HuH-7.5 (cell line): ENCODE measurements at places on chromosomes 6 and 20.

- DNase-seq, result no peak
These were observed at the start of gene ECT2L for GRCh38 chr6:138795809-138796603. Gene ECT2L (plus strand): TSS chr6:138796087. CDS start chr6:138813275, 17,188 bp downstream.

- DNase-seq, result no peak
These were observed 49.2 kb downstream of the RNF144B start for GRCh38 chr6:18436341-18436740.

GRCh38 chr20:40883097-40883496, 145.5 kb upstream of the TOP1 start:
- no peak for DNase-seq

- DNase-seq, result no peak
These were observed 459.1 kb upstream of the CITED2 start for GRCh38 chr6:139833592-139833991.

DNA sequence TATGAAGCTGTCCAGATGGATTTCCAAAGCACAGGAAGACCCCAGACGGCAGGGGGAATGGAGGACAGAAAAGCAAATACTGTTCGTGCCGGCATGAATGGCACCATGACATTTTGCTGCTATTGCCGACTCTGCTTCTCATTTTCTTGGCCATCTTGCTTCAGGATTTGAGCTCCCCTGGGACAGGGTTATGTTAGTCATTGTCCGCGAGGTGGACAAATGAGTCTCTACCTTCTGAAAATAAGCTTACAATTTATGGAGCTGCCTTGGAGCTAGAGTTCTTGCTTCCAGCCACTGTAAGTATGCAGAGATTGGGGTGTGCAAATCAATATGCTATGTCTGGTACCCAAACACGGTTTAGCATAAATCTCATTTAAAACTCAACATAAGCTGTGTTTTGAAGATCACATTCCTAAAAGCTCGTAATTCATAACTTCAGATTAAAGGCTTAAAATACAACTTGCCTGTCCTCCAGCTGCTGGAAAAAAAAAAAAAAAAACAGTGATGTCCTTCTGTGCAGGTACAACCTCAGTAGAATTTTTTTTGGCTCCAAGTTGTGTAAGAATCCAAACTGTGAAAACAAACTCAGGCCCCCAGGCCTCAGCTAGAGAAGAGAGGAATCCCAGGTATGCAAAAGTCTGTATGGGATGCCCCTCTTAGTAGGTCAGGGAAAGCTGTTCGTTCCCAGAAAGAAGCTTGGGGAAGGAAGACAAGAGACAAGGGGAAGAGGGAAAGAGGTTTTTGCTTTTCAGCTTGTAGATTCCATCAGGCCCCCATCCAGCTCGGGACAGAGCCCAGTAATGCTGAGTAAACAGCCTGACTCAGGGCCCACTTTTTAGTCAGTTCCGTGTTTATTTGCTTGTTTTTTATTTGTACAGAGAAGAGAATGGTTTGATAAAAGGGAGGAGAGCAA, 184.2 kb upstream of the FOXA2 start:
- no peak for DNase-seq
